NCI-H510A (cell line): ENCODE measurements at places on chromosomes 2 and 18.
A peak's percentile ranks its signal among the peaks of the same experiment; 100 is the strongest.

GRCh38 chr2:120778244-120778643 lies 42.6 kb downstream of the GLI2 start:
- DNase-seq: no peak

- DNase-seq: no peak
These were observed 225.8 kb downstream of the TTC32 start for GRCh38 chr2:19675856-19676460.

DNA sequence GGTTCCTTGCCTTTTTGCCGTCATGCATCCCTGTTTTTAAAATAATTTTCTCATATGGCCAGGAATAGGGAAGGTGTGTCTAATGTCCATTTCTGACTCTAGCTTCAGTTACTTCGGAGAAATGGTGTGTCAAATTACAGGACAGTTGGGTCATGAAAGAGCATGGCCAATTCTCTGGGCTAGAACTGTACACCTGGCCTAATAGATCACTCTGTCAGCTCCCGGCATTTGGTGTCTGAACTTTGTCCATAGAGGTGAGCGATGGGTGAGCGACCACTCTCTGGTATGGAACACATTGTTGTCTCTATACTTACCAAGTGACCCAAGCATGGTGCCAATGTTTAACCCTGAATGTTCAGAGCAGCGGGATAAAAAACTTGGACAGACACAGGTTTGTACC lies 38.3 kb upstream of the ASB18 start:
- DNase-seq: no peak

GRCh38 chr2:52000151-52000855 lies 968.4 kb upstream of the NRXN1 start:
- no peak for DNase-seq

- no peak for DNase-seq
These were observed 12.5 kb upstream of the HK2 start for GRCh38 chr2:74821177-74822126.

GRCh38 chr18:25422230-25422629 lies 70.3 kb upstream of the ZNF521 start:
- no peak for DNase-seq

- peak; percentile 17 for DNase-seq
These were observed 143.6 kb downstream of the ALPK2 start for GRCh38 chr18:58484989-58485981.

DNA sequence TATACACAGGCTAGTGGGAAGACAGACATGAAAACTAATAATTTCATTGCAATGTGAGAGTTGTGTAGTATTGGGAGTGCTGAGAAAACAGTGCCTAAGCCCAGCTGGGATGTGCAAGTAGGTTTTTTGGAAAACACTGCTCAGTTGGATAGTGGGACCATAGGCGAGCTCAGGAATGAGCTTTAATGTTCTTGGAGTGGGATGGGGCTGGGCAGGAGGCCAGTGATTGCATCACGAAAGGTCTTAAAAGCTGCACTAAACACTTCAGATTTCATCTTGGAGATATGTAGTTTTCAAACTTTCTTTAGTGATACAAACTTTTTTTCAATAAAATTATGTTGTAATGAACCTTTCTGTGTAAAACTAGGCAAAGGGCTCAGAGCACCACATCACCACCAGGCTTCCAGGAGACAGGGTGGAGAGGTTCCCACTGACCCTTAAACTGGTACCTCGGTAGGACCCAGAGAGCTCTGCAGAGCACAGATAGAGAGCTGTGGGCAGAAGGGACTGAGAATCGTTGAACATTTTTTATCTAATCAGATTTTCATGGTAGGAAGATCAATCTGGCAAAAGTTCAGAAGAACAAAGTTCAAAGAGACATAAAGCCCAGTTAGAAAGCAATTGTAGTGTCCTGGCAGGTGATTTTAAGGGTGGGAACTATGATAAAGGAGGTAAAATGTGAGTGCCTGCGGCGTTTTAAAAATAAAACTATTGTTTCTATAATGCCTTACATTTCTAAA lies 176.2 kb downstream of the TRABD2A start:
- DNase-seq: no peak

GRCh38 chr2:53969285-53969967 lies 1.4 kb downstream of the PSME4 start:
- peak; percentile 12 for DNase-seq

- no peak for DNase-seq
These were observed 140.8 kb downstream of the AGAP1 start for GRCh38 chr2:235634435-235635158.

DNA sequence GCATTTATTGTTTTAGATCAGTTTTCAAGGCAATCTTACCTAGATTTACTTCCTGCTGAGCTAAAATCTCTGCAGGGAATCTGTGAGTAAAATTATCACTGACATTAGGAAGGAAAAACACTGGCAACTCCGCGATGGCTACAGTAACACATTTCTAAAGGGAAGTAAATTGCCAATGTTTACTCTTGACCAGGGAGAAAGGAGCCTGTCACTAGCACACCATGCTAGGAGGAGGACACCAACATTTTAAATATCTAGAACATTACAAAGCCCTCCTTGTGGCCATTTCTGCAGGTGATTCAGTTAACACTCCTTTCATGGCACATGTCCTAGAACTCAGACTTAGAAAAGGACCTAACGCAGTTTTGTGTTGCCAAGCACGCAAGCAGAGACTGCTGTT lies 58.4 kb downstream of the TCF4 start:
- no peak for DNase-seq

- no peak for DNase-seq
These were observed 76.2 kb downstream of the CHRNA1 start for GRCh38 chr2:174688079-174688478.
